IPS-NIHi11 (cell line): ENCODE measurements at places on chromosomes 16 and 17.

DNA sequence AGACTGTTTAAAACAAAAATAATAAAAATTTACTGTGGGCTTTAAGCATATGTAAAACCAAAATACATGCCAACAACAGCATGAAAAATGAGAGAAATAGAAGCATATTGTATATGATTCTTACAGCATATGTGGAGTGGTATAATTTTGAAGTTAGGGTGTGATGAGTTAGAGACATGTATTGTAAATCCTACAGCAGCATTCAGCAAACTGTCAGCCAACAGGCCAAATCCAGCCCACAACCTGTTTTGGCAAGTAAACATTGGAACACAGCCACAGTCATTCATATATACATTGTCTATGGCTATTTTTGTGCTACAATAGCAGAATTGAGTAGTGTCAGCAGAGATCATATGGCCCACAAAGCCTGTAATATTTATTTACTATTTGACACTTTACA, 42.3 kb downstream of the ZNF18 start:
- DNase-seq, result no peak

- no peak for DNase-seq
Measured at GRCh38 chr17:43220511-43221125, 7.8 kb downstream of the CCDC200 start.

DNA sequence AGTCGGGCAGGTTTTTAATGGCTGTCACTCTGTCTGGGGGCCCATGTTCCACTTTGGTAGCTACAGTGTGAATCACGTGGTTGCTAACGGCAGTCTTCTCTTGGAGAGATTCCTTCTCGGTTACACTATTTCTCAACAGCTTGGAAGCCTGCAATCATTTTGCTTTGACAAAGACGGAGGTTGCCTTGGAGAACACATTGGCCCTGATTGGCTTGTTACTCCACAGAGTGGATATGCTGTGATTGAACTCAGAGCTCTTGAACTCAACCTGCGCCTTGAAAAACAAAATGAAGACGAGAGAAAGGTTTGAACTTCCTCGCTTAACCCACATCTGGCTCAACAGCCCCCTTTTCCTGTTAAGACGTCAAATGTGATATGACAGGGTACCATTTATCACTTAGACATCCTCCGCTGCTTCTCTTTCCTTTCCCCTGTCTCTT, 218.9 kb downstream of the MAF start:
- no peak for DNase-seq

DNA sequence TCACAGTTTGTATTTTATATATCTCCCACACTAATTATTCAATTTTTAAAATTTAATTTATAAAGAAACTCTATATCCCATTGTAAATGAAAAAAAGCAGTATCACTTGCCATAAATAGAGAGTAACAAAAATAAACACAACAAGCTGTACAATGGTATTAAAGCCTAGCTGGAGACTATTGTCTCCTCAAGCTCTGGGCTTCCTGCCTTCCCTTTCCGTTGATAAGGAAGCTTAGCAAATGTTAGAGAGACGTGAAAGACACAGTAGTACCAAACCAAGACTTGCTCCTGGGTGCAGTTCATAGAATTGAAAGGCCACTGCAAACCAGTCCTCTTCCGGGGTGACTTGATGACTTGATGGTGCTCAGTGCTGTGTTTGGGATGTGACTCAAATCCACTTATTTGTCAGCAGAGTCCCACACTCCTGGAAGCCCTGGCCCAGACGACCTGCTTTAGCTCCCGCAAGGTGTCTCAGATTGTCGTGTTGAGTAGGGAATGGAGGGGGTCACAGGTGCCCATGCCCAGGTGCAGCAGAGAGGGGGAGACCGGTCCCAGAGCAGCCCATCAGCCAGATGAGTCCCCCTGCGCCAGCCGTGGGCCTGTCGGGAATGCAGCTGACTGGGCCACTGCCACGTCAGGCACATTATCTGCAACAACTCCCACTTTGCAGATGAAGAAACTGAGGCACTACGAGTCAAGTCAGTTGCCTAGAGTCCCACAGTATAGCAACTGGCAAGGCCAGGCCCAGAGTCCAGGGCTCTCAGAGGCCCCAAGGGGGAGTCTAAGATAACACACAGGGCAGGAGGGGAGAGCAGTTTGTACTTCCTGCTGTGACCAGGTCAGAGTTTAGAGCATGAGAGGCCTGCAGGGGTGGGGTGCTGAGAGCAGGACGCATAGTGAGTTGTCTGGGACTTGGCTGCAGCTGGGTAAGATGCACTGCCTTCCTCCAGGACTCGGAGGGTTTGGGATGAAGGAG, 40.5 kb downstream of the PSME3IP1 start:
- no peak for DNase-seq

GRCh38 chr17:30347488-30347887, 13.6 kb upstream of the TMIGD1 start:
- DNase-seq, result no peak

- DNase-seq, result peak; percentile 55
Measured at GRCh38 chr16:25716186-25716585, 24.4 kb downstream of the HS3ST4 start.
